ENCODE measurements at places on chromosomes 5 and 9. TPM values are rescaled to one million over a fixed set of nuclear protein-coding genes. Genes with fewer than 3 reads are reported as not detected.

GRCh38 chr9:78130004-78130403 is 98.4 kb upstream of the GNAQ start:
- H3K27ac ChIP-seq, result no peak overlapping the region
- DNase-seq, result peak; percentile 57
- no peaks in the 10 kb centered on the region for H3K4me1 ChIP-seq
- H3K27me3 ChIP-seq, result no peaks in the 10 kb centered on the region

The ARSI gene
- 3.5 TPM for total RNA-seq

- H3K27ac ChIP-seq, result no peak overlapping the region
- no peaks in the 10 kb centered on the region for H3K4me1 ChIP-seq
- no peaks in the 10 kb centered on the region for H3K36me3 ChIP-seq
Observed at GRCh38 chr5:65913519-65913918, 12.9 kb upstream of the ERBIN start.

- no peaks in the 10 kb centered on the region for H3K27me3 ChIP-seq
- no peak overlapping the region for H3K27ac ChIP-seq
Observed at GRCh38 chr5:154157483-154158378, 32.8 kb upstream of the GALNT10 start.

The LCN12 gene
- 1.9 TPM for total RNA-seq

DNA sequence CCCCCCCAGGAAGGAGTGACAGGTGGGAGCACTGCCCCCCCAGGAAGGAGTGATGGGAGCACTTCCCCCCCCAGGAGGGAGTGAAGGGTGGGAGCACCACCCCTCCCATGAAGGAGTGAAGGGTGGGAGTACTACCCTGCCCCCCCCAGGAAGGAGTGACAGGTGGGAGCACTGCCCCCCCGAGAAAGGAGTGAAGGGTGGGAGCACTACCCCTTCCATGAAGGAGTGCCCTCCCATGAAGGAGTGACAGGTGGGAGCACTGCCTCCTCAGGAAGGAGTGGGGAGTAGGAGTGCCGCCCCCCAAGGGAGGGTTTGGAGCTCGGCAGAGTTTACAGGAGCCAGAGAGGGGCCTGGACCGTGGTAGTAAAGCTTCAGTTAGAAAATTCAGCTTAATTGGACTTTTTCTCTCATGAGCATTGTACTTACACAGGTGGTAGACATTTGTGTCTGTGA is 100.7 kb downstream of the CACNA1B start:
- H3K4me3 ChIP-seq, result no peak overlapping the region
- no peaks in the 10 kb centered on the region for H3K36me3 ChIP-seq
- H3K27me3 ChIP-seq, result peaks cover 3% of the 10 kb centered on the region
- no peak for DNase-seq

The TAF11L3 gene
- not detected for total RNA-seq

The NME5 gene
- total RNA-seq, result 7.3 TPM

GRCh38 chr9:136735812-136736480 is 6.8 kb downstream of the LCN10 start:
- H3K36me3 ChIP-seq, result no peaks in the 10 kb centered on the region
- peaks cover 2% of the 10 kb centered on the region for H3K4me1 ChIP-seq
- no peak overlapping the region for H3K4me3 ChIP-seq
- peaks cover 10% of the 10 kb centered on the region for H3K27me3 ChIP-seq
- DNase-seq, result no peak

DNA sequence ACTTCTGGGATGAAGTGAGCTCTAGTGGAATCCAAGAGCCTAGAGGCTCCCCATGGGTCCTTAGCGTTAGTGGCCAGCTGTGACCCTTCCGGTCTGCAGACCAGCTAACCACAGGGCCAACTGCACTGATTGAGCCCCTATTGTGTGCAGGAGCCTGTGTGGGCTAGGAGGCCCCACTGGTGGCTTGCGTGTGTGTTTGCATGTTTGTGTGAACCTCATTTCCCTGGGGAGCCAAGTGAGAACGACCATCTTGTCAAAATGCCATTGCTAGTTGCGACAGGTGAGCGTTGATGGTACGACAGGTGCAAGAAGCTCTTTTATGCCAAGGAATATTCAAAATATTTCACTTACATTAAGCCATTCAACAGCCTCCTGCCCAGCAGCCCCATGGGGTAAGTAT is 44.1 kb upstream of the ANKRD33B start:
- no peaks in the 10 kb centered on the region for H3K36me3 ChIP-seq
- H3K4me1 ChIP-seq, result no peaks in the 10 kb centered on the region
- no peak overlapping the region for H3K27ac ChIP-seq
- H3K27me3 ChIP-seq, result no peaks in the 10 kb centered on the region
- no peak for DNase-seq
- no peak overlapping the region for H3K4me3 ChIP-seq

DNA sequence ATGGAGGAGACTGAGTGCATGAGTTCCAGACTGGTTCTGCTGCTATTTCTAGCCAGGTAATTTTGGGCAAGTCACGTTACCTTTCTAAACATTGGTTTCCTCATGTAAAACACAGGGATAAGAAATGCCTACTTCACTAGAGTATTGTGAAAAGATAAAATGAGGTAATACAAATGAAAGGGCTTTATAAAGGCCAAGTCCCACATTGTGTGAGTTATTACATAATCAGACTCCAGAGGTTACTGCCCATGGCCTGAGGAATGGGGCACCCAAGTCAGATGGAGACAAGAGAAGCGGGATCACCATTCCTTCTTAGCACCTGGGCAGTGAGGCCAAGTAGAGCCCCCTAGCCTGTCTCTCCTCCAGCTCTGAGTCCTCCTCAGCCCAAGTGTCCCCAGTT is 7.5 kb downstream of the HBEGF start:
- peaks cover 39% of the 10 kb centered on the region for H3K36me3 ChIP-seq
- H3K27me3 ChIP-seq, result no peaks in the 10 kb centered on the region
- no peak for DNase-seq
- peaks cover 78% of the 10 kb centered on the region for H3K4me1 ChIP-seq
- no peak overlapping the region for H3K27ac ChIP-seq

GRCh38 chr5:154944716-154945115 is 3.8 kb downstream of the MRPL22 start:
- H3K27ac ChIP-seq, result no peak overlapping the region
- peaks cover 46% of the 10 kb centered on the region for H3K4me1 ChIP-seq
- no peak overlapping the region for H3K4me3 ChIP-seq
- H3K36me3 ChIP-seq, result peaks cover 7% of the 10 kb centered on the region
- H3K27me3 ChIP-seq, result no peaks in the 10 kb centered on the region

- no peaks in the 10 kb centered on the region for H3K36me3 ChIP-seq
- H3K27ac ChIP-seq, result no peak overlapping the region
- peak; percentile 29 for DNase-seq
Observed at GRCh38 chr5:51159606-51160005, 223.6 kb upstream of the ISL1 start.

The EIF4E1B gene
- total RNA-seq, result not detected

DNA sequence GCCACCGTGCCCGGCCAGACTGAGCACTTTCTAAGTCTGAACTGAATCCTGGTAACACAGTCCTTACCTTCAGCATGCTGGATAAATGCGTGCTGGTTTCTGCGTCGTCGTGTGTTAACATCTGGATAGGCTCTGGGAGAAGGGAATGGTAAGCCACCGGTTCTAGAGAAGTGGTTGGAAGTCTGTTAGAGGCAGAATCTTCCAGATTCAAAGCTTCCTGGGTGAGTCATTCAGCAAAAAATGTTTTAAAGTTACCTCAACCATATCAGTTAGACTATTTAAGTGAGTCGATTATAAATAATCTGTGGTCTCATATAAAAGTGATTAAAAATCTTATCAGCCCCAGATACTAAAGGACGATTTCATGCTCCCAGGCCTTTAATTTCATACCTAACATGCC is 256.5 kb upstream of the NFIL3 start:
- no peak for DNase-seq
- peaks cover 5% of the 10 kb centered on the region for H3K4me1 ChIP-seq
- no peak overlapping the region for H3K27ac ChIP-seq
- H3K4me3 ChIP-seq, result no peak overlapping the region

DNA sequence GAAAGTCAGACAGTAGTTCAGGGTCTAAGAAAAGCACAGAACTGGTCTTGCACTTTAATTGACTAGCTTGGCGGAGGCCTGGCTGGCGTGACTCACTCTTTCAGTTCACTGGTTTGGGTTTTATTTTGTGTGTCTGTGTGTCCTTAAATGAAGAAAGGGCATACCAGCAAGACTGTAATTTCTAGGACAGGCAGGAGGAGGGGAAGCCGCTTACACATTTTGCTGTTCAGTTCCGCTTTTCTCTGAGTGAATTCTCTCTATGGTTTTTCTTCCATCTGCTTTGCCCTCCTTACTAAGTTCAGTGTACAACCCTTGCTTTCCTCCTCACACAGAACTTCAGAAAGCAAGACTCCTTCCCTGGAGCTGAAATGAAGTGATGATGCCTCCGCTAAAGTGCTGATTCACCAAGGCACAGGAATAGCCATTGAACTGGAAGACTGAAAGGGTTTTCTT is 150.8 kb downstream of the MEF2C start:
- no peaks in the 10 kb centered on the region for H3K27me3 ChIP-seq
- peak; percentile 45 for DNase-seq
- H3K4me1 ChIP-seq, result peaks cover 9% of the 10 kb centered on the region
- H3K36me3 ChIP-seq, result peaks cover 17% of the 10 kb centered on the region
- peak overlapping the region; percentile 20 for H3K27ac ChIP-seq

The ANKDD1B gene
- 4.3 TPM for total RNA-seq

The PCDHB6 gene
- total RNA-seq, result 0.41 TPM

The FCN2 gene
- total RNA-seq, result not detected

The FKBP15 gene
- total RNA-seq, result 84.6 TPM

The SPAG8 gene
- total RNA-seq, result 13.3 TPM

- no peaks in the 10 kb centered on the region for H3K27me3 ChIP-seq
- no peak overlapping the region for H3K27ac ChIP-seq
- no peaks in the 10 kb centered on the region for H3K36me3 ChIP-seq
- no peaks in the 10 kb centered on the region for H3K4me1 ChIP-seq
- no peak for DNase-seq
Observed at GRCh38 chr5:174119468-174119881, 74.0 kb downstream of the NSG2 start.

DNA sequence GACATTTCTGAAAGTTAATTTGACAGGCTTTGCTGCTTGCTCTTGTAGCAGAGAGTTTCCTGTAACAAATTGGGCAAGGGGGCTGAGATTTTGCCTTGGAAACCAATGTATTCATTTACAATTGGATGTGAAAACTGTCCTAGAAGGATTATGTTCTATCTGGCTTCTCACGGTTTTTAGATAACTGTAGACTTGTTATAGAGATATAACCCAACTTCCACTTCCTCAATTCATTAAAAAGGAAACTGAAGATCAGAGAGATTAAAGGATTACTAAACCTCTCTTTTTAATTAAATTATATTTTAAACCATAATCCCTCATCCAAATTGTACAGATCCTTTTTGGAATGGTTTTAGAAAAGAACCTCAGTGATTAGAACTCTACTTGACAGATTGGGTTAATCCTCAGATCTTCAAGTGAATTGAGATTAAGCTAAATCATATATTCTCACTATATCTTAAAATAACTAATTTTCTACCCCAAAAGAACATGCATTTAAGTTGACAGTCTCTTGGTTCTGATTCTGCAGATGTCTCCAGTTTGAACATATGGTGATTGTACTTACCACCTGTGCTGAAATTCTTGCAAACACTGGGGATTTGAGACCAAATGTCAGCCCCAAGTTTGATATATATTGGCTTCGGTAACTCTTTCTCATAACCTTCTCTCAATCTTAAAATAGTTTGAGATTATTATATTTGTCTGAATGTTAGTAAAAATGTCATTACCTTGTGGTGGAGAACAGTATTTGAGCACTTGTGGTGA is 130.1 kb upstream of the C9orf72 start:
- H3K27me3 ChIP-seq, result no peaks in the 10 kb centered on the region
- H3K4me3 ChIP-seq, result no peak overlapping the region
- no peaks in the 10 kb centered on the region for H3K4me1 ChIP-seq
- H3K27ac ChIP-seq, result no peak overlapping the region
- no peak for DNase-seq
- H3K36me3 ChIP-seq, result no peaks in the 10 kb centered on the region

The SLC6A19 gene
- not detected for total RNA-seq

GRCh38 chr5:150948539-150948938 is 43.8 kb upstream of the ZNF300 start:
- H3K4me3 ChIP-seq, result no peak overlapping the region
- no peaks in the 10 kb centered on the region for H3K36me3 ChIP-seq
- H3K27me3 ChIP-seq, result no peaks in the 10 kb centered on the region
- H3K4me1 ChIP-seq, result no peaks in the 10 kb centered on the region
- no peak overlapping the region for H3K27ac ChIP-seq

DNA sequence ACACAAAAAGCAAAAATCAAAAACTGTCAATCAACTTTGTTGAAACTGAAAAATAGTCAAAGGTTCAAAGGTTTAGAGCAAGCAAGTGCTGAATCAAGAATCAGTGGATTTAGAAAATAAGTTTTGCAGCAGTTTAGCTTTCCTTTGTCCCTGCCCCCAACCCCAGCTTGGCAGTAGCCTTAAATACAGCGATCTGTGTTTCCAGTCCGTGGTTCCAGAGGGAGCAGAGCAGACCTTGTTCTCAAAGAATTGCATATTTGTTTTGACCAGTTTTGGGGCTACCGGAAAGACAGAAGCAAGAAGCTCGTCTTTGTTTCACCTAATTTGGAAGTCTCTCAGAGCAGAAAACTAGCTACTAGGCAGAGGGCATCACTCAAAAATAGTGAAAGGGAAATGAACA is 57.2 kb upstream of the PRDM9 start:
- no peaks in the 10 kb centered on the region for H3K36me3 ChIP-seq
- H3K4me3 ChIP-seq, result no peak overlapping the region
- DNase-seq, result no peak
- H3K27ac ChIP-seq, result no peak overlapping the region
- H3K4me1 ChIP-seq, result no peaks in the 10 kb centered on the region

GRCh38 chr5:95794070-95794516 is 28.4 kb downstream of the GLRX start:
- H3K36me3 ChIP-seq, result peaks cover 7% of the 10 kb centered on the region
- H3K4me1 ChIP-seq, result no peaks in the 10 kb centered on the region
- DNase-seq, result no peak
- no peak overlapping the region for H3K27ac ChIP-seq
- H3K4me3 ChIP-seq, result no peak overlapping the region

The LCN10 gene
- total RNA-seq, result 2.5 TPM

DNA sequence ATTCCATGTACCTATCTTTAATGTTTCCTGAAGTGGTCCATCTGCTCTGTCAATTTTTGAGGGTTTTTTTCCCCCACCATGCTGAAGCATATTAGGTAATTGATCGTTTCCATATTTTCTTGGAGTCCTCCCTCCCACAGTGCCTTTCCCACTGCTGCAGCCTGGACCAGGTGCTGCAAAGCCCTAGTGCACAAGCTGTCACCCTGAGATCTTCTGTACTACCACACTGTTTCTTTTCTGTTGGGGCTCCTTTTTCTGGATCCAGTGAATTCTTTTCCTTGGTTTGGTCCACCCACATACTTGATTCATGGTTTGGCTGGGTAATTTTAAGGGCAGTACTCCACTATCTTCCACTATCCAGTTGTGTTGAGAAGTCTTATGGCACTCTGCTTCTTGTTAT is 30.9 kb upstream of the FAM169A start:
- no peaks in the 10 kb centered on the region for H3K27me3 ChIP-seq
- peaks cover 8% of the 10 kb centered on the region for H3K4me1 ChIP-seq
- no peak overlapping the region for H3K4me3 ChIP-seq
- H3K36me3 ChIP-seq, result no peaks in the 10 kb centered on the region
- no peak for DNase-seq
